ENCODE measurements at places on chromosomes 1 and 21. TPM values are rescaled to one million over a fixed set of nuclear protein-coding genes. Genes with fewer than 3 reads are reported as not detected.

- no peak for DNase-seq
Observed at GRCh38 chr1:107546576-107546975, 405.7 kb downstream of the NTNG1 start.

DNA sequence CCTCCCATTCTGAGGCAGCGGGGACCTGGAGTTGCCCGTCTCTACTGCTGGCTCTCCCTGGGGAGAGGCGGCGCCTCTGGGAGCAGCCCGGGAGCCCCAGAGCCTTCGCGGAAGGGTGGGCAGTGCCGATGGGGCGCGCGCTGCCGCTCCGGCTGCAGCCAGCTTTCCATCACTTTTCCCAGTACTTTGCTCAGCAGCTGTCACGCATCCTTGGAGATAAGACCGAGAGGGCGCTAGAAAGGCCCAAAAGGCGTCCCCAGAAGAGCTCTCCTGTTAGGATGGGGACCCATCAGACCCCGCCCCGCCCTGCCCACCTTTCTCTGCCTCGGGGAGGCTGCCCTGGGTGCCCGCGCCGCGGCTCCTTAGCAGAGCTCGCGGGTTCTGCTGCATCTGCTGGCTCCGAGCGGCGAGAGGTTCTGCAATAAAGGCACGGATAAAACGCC is 534 bp downstream of the KCNH1 start:
- DNase-seq = peak; percentile 16

GRCh38 chr1:248824701-248825100 is 1.0 kb downstream of the SH3BP5L start:
- DNase-seq = no peak

KCNE2 gene
- total RNA-seq = not detected

PGBD5 gene
- total RNA-seq = 14.3 TPM

GRCh38 chr1:200980452-200980772 is 43.1 kb downstream of the KIF21B start:
- no peak for DNase-seq

NBPF20 gene
- total RNA-seq = 8.4 TPM

RASSF5 gene
- 8.4 TPM for total RNA-seq

- DNase-seq = no peak
Observed at GRCh38 chr1:30268923-30269666, 454.3 kb downstream of the MATN1 start.

GRCh38 chr1:159980076-159980475 is 26.0 kb upstream of the SLAMF9 start:
- DNase-seq = no peak

GRCh38 chr1:33466159-33466558 is 6.3 kb upstream of the ZSCAN20 start:
- DNase-seq = no peak

DNA sequence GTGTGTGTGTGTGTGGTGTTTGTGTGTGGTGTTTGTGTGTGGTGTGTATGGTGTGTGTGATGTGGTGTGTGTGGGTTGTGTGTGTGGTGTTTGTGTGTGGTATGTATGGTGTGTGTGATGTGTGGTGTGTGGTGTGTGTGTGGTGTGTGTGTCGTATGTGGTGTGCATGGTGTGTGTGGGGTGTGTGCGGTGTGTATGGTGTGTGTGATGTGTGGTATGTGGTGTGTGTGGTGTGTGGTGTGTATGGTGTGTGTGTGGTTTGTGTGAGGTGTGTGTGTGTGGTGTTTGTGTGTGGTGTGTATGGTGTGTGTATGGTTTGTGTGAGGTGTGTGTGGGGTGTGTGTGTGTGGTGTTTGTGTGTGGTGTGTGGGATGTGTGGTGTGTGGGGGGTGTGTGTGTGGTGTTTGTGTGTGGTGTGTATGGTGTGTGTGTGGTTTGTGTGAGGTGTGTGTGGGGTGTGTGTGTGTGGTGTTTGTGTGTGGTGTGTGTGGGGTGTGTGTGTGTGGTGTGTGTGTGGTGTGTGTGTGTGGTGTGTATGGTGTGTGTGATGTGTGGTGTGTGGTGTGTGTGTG is 106.2 kb upstream of the ADAR start:
- no peak for DNase-seq

- DNase-seq = peak; percentile 76
Observed at GRCh38 chr1:50332941-50333594, 90.2 kb downstream of the DMRTA2 start.
